ENCODE measurements at places on chromosomes 11 and 22. TPM values are rescaled to one million over a fixed set of nuclear protein-coding genes. Genes with fewer than 3 reads are reported as not detected.

DNA sequence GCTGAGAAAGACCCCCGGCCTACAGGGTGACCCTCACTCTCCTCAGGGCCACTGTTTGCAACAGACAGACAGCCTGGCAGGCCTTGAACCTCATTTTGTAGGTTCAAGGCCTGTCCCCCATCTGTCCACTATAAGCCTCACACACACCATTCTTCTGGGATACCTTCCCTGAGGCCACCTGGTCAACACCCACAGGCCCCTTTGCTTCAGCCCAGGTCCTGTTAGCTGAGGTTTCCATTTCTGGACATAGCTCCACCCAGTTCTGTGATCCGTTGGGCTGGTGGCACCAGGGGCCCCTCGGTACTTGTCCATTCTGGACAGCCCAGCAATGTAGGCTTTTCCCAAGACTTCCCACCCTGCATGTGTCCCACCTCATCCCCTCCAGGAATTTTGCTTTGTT, 3.1 kb downstream of the MIF start:
- peaks cover 27% of the 10 kb centered on the region for H3K4me1 ChIP-seq
- DNase-seq = no peak
- no peak overlapping the region for H3K27ac ChIP-seq
- peaks cover 45% of the 10 kb centered on the region for H3K36me3 ChIP-seq

GRCh38 chr22:24099071-24099470, 82.2 kb upstream of the SUSD2 start:
- peaks cover 59% of the 10 kb centered on the region for H3K36me3 ChIP-seq
- peak; percentile 9 for DNase-seq
- H3K27ac ChIP-seq = no peak overlapping the region
- H3K4me1 ChIP-seq = no peaks in the 10 kb centered on the region
- H3K27me3 ChIP-seq = no peaks in the 10 kb centered on the region
- no peak overlapping the region for H3K4me3 ChIP-seq

- H3K36me3 ChIP-seq = no peaks in the 10 kb centered on the region
- no peak overlapping the region for H3K4me3 ChIP-seq
- H3K4me1 ChIP-seq = peaks cover 16% of the 10 kb centered on the region
- H3K27ac ChIP-seq = no peak overlapping the region
Measured at GRCh38 chr11:102142333-102142732, 32.1 kb downstream of the YAP1 start.

DNA sequence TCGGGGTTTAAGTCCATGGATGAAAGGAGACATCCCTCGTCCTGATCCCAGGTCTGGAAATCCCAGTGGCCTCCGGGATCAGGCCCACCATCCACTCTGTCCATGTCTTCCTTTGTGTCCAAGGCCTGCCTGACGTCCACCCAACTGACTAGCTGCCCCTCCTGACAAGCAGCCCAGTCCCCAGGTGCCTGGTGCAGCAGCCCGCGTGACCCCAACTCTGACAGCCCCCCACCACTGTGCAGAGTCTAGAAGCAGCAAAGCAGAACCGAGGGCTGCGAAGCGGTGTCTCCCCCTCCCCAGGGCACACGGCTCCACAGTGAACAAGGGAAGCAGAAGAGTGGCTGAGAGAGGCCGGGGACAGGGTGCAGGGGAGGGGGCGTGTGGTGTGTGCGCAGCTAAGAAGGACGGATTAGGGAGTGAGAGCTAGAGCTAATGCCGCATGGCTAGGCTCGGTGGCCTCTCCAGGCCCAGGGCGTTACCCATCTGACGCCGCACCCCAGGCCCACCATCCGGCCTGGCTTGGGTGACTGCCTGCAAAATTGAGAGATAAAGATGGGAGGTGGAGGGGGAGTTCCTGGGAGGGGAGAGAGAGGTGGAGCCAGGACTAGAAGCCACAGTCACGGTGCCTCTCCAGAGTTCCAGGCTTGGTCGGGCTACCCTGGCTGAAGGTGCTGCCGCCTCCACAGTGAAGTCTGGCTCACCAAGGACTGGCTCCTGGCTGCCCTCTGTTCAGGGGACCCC, 16.6 kb upstream of the BAIAP2L2 start:
- no peak for DNase-seq
- H3K27me3 ChIP-seq = no peaks in the 10 kb centered on the region
- no peak overlapping the region for H3K4me3 ChIP-seq
- no peaks in the 10 kb centered on the region for H3K4me1 ChIP-seq
- H3K36me3 ChIP-seq = peaks cover 14% of the 10 kb centered on the region
- no peak overlapping the region for H3K27ac ChIP-seq

GRCh38 chr11:74057249-74058151, 48.6 kb upstream of the UCP3 start:
- DNase-seq = no peak
- no peak overlapping the region for H3K27ac ChIP-seq
- H3K36me3 ChIP-seq = peaks cover 79% of the 10 kb centered on the region
- no peak overlapping the region for H3K4me3 ChIP-seq

Gene OPCML
- 3.4 TPM for total RNA-seq
